NCI-H526 treated with DMSO at 0.1 percent for 48 hours (cell line): ENCODE measurements at places on chromosomes 6 and 20.

DNA sequence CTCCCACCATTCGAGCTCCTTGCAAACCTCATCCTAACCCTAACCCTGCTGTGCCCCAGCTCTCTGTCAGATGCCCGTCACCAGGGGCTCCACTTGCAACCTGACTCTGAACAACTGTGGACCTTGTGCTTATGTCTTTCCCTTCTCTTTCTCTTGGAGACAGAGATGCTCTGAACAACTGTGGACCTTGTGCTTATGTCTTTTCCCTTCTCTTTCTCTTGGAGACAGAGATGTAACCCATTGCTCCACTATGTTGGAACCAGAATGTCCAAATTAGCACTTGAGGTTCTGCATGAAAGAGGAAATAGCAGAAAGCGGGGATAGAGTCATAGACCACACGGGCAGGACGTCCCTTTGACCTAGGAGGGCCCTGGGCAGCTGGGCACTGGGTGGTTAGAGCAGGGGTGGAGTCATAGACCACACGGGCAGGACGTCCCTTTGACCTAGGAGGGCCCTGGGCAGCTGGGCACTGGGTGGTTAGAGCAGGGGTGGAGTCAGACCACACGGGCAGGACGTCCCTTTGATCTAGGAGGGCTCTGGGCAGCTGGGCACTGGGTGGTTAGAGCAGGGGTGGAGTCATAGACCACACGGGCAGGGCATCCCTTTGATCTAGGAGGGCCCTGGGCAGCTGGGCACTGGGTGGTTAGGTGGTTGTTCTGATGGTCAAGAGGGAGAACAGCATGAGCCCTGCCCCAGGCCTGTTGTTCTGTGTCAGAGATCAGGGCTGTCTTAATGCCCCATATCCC, 22.2 kb downstream of the PCMTD2 start:
- DNase-seq, result no peak

DNA sequence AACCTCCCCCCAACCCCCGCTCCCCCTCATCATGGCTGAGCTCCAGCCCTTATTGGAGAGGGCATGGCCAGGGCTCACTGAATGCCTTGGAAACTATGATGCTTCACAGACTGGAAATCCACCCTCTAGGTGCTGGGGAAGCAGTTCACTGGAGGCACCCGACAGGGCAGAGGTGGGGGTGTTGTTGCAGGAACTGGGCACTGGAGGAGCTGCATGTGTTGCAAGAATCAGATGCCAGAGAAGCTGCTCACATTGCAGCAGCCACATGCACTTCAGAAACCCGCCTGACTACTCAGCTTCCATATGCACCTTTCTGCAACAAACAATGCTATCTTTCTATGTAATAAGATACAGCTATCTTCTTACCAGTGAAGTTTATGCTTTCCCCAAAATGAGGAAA, 7.9 kb upstream of the TBPL1 start:
- DNase-seq, result no peak

DNA sequence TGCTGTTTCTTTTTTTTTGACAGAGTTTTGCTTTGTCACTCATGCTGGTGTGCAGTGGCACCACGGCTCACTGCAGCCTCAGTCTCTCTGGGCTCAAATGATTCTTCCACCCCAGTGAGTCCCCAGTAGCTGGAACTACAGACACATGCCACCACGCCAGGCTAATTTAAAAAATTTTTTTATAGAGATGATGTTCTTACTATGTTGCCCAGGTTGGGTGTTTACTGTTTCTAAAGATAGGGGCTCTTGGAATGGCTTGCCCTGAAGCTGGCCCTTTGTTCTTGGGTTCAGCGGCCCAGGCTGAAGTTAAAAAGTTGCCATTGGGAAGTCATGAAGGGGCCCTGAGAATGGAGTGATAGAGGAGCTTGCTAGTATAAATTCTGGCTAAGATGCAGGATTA, 16.5 kb downstream of the RALGAPB start:
- no peak for DNase-seq

DNA sequence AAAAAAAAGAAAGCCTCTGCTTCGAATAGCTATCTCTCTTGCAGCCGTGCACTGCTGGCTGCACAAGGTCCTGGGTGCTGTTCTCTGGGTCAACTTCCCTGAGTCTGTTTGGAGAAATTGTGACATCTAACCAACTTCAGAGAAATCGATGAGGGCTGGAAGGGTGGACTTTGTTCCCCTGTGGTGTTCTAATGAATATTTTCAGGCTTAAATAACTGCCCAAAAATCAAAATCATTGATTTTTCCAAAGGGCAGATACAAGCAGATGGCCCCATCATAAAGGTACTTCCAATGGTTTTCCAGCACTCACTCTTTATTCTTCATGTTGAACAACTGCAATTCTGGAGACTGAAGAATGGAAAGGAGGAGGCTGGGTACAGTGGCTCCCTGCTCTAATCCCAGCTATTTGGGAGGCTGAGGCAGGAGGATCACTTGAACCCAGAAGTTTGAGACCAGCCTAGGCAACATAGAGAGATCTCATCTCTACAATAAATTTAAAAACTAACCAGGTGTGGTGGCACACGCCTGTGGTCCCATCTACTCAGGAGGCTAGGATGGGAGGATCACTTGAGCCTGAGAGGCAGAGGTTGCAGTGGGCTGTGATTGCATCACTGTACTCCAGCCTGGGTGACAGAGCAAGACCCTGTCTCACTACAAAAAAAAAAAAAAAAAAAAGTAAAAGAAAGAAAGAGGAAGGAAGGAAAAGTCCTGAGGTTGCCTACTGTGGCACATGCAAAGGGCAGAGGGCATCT, 59.1 kb downstream of the FOXA2 start:
- DNase-seq, result no peak

DNA sequence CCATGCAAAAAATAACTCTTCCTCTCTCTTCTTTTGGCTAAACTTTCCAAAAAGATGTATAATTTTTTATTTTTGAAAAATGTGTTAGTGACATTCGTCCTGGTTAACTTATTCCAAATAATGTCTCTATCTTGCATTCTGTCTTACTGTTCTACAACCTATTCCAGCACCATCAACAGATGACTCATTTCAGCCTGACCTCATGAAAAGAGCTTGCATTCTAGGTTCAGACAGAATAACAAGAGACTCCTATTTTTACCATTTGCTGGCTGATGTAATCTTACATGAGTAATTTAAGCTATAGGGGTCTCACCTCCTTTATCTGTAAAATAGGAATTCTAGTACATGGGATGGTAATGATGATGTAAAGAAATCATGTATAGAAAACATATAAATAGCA, 109.0 kb downstream of the FUT9 start:
- no peak for DNase-seq

DNA sequence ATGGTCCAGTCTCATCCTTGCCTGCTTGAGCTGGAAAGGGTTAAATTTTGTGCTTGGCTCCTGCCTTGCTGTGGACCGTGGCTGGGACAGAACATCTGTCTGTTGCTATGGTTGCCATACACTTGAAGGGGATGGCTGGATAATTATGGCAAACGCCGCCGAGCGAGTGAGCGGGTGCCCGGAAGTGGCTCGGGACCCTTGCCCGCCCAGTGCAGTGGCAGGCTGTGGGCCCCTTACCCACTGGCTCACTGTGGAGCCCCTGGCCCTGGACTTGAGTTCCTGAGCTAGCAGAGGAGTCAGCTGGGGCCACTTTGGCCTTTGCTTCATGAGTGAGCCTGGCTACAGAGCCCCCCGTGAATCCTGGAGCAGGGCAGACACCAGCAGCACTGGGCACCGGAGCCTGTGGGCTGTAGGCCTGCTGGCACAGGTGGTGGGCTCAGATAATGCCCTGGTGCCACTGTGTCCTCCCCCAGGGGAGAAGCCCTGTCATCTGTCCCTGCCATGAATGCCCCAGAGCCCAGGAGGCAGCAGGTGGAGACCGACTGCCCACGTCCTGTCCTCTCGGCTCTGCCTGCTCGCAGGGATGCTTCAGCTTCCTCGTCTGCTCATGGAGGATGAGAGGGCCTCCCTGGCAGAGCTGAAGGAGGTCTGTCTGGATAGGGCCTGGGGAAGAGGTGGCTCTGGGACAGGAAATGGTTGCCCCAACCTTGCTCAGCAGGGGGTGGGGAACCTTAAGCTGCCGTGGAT, 25.5 kb upstream of the NOL4L start:
- DNase-seq, result no peak

DNA sequence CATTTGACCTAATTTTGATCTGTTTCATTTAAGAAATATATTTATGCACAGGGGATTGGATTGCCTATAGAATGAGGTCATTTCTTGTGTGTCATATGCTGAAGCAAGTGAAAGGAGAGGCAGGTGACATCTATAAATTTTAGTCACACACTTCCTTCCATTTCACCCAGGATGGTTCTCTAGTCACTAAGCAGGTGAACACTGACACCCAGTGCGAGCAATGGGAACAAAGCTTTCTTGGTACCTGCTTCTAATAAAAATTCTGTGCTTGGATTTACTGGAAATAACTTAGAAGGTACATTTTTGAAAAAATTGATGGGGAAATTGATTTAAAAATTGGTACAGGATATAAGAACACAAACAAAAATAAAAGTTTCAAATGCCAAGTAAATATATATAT, 66.9 kb upstream of the MC3R start:
- no peak for DNase-seq

DNA sequence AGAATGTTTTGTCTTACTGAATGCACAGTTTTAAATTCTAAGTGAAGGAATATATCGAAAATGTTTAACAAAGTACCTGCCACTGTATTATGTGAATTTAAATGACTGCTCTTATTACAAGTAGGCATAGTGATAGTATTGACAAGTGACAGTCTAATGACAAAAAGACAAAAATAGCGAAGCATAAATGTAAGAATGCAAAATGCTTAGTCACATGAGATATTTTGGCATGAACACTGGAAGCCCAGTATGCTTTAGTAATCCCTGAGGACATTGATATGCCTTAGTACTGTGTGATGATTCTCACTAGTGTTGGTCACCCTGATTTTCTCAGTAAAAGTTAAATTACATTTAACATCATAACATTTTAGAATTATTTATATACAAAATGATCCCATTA, 153.5 kb downstream of the EYA4 start:
- no peak for DNase-seq

GRCh38 chr6:75334266-75335040, 49.9 kb upstream of the TMEM30A start:
- no peak for DNase-seq

DNA sequence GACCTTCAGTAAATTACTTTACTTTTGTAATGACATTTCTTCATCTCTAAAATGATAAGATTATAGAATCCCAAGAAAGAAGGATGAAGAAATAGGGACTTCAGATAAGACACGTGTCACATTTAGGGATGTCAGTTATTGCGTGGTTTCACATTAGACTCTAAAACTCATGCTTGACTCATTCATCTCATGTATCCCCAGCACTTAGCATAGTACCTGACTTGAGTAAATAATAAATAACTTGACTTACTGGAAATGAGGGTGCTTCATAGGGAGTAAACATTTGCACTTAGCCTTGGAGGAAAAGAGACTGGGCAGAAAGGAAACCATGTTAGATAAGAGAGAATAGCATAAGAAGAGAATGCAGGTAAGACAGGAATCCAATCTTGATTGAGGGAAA, 37.2 kb downstream of the VTA1 start:
- no peak for DNase-seq

- peak; percentile 95 for DNase-seq
These were observed 6.5 kb downstream of the BMP5 start for GRCh38 chr6:55868771-55869479.

- no peak for DNase-seq
These were observed 40.1 kb downstream of the ADGRG6 start for GRCh38 chr6:142341855-142342330.

GRCh38 chr6:94769197-94769596, 808.1 kb upstream of the MANEA start:
- no peak for DNase-seq

- DNase-seq, result no peak
These were observed 73.6 kb downstream of the TRERF1 start for GRCh38 chr6:42378125-42378524.

GRCh38 chr6:109897561-109898080, 80.5 kb upstream of the GPR6 start:
- no peak for DNase-seq

DNA sequence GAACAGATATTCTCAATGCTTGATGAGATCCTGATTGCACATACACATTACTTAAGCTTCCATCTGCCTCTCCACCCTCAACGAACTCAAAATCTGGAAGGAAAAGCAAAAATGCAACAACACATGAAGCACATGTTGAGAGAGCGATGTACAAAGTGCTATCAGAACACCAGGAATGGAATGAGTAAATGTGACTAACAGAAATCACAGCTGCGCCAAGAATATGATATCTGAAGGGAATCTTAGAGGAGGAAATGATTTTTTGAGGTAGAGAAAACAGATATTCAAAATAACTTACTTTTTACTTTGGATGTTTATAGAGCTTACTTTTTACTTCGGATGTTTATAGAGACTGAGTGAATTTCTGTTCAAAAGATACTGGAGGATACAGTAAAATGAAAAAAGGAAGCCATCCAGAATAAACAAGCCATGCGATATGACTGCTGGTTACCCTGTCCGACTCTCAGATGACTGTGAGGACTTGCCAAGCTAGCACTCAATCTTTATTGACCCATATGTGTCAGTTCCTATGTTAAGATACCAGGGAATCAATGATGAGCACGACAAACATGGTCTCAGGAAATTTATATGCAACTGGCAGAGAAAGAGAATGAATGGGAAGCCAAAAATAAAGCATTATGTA, 102.0 kb downstream of the SMLR1 start:
- DNase-seq, result no peak

- DNase-seq, result peak; percentile 30
These were observed 71.9 kb upstream of the CNR1 start for GRCh38 chr6:88238065-88238464.

DNA sequence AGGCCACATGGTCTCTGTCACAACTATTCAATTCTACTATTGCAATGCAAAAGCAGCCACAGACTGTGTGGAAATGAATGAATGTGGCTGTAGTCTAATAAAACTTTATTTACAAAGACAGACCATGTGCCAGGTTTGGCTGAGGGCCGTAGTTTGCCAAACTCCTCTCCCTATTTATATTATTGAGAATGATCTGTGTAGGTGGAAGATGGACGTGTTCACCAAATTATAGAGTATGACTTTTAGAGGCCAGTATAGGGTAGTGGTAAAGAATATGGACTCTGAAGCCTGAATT, 125.7 kb upstream of the MYLIP start:
- no peak for DNase-seq

- no peak for DNase-seq
These were observed 5.8 kb upstream of the PLTP start for GRCh38 chr20:45917790-45918141.

- no peak for DNase-seq
These were observed 99.7 kb downstream of the ZMYND8 start for GRCh38 chr20:47256668-47257236.

- no peak for DNase-seq
These were observed 1365.9 kb downstream of the GRIK2 start for GRCh38 chr6:102759415-102759814.

DNA sequence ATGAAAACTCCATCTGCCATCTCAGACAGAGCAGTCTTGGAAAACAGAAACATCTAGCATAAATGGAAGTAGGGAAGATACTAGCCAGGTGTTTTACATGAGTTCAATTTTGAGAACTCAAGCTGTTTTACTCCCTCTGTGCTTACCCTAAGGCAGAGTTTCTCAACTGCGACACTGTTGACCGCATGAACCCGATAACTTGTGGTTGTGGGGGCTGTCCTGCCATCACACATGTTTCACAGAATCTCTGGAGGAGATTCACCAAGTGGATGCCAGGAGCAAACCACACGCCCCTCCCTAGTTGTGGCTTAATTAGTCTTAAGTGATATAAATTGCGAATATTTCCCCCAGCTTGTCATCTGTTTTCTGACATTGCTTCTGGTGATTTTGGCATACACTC, 2.3 kb upstream of the SERPINB6 start:
- no peak for DNase-seq
